ENCODE measurements at places on chromosomes 3 and 15.

- no peak for DNase-seq
These were observed 63.3 kb downstream of the ABHD5 start for GRCh38 chr3:43753741-43754715.

DNA sequence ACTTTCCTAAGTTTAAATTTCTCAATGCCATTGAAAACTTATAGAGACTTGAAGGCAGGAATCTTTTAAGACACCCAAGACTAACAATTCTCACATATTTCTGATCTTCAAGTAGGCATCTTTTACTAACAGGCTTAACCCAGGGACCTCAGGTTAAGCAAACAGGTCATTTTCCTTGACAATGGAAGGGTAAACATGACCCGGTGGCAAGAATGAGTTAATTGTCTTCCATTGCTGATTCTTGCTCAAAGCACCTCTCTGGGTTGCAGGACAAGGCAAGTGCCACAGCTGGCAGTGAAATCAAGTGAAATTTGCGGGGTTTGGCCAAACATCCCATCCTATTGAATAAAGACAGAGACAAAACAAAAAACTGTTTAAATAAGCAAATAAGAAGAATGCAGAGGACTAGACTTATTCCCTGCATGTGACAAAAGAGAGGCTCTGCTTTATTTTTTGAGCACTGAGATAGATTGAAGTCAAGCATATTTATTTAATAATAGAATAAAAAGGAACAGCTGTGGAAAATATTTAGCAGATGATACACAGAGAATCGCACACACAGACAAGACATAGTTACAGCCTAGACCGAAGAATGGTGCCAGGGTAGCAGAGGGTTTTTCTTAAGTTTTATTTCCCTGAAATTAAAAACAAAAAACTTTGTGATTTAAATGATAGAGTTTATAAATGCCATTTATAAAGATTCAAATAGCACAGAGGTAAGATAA lies 56.0 kb upstream of the MITF start:
- DNase-seq: no peak

GRCh38 chr3:187290503-187290902 lies 1.0 kb downstream of the MASP1 start:
- DNase-seq: no peak

- no peak for DNase-seq
These were observed 255.8 kb upstream of the CDIN1 start for GRCh38 chr15:36323615-36324014.

DNA sequence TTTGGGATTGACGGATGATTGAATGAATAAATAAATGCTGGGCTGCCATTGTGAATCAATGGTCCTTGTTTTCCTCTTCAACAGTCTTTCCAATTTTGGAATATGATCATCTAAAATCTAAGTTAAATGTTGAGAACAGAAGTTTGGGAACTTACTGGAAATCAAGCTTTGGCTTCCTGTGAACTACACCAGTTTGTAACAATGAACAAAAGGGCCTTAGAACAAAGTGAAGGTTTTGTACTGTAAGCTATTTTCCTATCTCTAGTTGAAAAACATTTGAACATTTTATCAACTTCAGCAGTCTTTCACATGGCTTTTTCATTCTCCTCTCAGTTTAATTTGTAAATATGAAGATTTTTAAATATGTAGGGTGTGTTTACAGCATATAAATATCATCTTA lies 66.3 kb downstream of the RUBCN start:
- no peak for DNase-seq

DNA sequence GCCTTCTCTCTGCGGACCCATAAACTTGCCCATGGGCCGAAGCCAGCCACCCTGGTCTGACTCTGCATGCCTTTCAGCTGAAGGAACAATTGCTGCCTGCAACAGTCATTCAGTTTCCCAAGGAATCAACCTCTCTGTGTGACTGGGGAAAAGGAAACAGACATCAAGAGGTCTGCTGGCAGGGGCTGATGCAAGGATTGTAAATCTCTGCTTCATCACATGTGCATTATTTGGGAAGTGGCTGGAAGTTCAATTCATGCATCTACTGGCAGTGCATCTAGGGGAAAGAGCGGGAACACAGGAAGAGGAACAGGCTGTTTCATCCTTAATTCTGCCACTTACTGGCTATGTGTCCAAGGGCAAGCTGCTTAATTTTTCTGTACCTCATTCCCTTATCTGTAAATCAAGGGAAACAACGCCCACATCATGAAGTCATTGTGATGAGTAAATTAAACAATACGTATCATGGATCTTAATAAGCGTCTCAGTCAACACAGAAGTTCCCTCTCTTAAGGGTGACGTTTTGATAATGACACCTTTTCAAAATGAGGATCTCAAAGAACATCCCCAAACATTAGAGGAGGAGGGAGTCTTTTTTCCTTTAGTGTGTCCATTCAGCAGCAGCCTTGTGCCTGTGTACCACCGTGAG lies 17.4 kb upstream of the ADPGK start:
- no peak for DNase-seq

- no peak for DNase-seq
These were observed 23.3 kb upstream of the CYP11A1 start for GRCh38 chr15:74390647-74391288.

DNA sequence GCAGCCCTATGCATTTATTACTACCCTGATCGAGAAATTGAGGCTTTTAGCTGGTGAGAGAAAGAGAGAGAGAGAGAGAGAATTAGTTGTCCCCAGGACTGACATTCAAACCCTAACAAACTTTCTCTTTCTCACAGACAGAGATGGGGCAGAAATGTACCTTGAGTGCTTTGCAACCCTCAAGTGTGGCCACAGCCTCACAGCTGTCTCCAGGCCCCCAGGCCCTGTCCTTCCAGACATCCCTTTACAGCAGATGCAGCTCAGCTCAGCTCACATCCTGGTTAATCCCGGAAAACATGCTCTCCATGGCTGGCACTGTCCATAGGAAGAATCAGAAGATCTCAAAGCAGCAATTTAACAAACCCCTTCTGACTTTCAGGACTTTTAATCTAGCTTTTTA lies 67.6 kb downstream of the DCLK3 start:
- no peak for DNase-seq

- DNase-seq: no peak
These were observed 606.9 kb upstream of the KCNMB2 start for GRCh38 chr3:177929310-177929709.

- DNase-seq: no peak
These were observed 268.9 kb downstream of the IGSF11 start for GRCh38 chr3:118765636-118766305.

DNA sequence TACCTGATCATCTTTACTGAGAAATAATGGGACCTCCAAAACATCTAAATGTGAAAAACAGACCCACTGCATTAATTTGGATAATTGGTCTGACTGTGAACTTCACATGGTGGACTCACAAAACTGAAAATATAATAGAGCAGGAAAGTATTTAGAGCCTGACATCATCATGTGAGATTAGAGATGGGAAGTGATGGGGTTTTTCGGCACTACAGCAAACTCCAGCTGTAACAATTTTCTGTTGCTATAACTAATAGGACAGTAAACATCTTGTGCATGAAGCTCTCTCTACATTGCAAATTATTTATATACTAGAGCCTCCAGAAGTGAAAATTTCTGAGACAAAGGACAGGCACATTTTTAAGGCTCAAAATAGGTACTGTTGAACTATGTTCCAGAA lies 32.2 kb downstream of the VEPH1 start:
- no peak for DNase-seq

GRCh38 chr3:190989218-190989617 lies 126.7 kb upstream of the GMNC start:
- DNase-seq: no peak

DNA sequence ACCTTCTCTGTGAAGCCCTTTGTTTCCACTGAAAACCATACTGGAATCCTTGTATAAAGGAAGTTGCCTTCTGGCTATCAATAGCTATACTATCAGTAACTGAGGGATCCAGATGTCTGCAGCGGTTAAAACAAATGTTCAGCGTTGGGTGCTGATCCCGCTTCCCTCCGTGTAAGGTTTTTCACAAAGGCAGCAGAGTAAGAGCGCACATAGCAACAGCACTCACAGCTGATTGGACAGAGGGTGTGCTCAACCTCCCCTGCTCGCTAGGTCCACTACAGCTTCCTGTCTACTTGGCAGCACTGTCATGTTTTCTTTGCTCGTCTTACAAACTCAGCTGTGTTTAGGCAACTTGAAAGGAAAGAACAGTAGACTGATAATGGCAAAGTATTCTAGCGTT lies 27.3 kb downstream of the ATOSA start:
- peak; percentile 57 for DNase-seq

GRCh38 chr3:123423031-123423430 lies 25.9 kb downstream of the ADCY5 start:
- no peak for DNase-seq

- no peak for DNase-seq
These were observed 243.6 kb downstream of the ZIC1 start for GRCh38 chr3:147652651-147653366.

GRCh38 chr3:135324301-135324700 lies 529.2 kb downstream of the EPHB1 start:
- no peak for DNase-seq

DNA sequence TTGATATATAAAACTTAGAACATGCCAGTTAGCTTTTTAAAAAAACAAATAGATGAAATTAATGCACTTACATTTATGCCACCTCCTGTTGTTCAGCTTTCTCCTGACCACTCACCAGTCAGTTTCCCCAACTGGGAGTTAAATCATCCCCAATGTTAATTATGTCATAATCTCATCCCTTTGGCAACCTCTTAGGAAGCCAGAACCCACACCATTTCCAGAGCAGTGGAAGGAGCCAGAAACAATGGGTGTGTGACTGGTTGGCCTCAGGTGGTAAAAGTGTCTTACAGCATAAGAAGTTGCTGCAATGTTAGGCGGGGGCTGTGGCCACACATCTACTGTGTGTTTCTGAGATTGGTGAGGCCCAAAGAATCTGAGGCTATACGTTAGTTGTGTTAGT lies 46.5 kb upstream of the MITF start:
- no peak for DNase-seq

GRCh38 chr3:150235799-150236198 lies 172.3 kb upstream of the TSC22D2 start:
- DNase-seq: no peak

DNA sequence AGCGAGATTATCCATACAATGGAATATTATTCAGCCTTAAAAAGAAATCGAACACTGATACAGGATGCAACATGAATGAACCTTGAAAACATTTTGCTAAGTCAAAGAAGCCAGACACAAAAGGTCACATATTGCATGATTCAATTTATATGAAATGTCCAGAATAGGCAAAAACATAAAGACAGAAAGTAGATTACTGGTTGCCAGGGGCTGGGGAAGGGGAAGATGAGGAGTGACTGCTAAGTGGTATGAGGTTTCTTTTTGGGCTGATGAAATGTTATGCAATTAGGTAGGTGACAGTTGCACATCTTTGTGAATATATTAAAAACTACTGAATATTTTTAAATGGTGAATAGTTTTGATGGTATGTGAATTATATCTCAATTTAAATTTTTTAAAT lies 38.3 kb downstream of the LRRFIP2 start:
- DNase-seq: no peak

DNA sequence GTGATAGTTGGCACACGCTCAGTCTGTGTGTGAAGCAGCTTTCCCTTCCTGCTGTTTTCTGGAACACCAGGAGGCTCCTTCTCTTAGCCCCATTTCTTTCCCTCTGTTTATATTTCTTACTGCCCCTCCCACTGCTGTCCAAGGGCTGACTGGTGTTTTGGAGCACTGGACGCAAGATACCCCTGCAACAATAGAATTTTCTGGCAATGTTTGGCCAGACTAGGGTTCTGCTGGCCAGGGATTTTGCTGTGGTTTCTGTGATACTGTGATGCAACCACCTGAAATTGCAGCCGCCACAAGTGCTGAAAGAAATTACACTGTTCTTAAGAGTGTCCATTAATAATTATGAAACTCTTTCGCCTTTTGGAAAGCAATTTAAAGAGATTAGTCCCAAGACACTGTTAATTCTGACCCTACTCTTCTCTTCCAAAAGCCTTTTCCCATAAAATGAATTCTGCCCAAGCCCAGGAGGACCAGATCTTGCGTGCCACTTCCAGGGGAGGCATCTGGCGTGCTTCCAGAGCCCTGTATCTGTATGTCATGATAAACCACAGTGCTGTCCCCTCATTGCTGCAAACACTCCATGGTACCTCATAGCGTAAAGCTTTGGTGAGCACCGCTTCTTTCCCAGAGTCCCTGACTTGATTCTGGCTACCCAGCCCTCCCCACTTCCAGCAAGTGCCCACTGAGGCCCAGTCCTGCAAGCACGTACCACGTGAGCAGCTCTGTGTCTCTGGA lies 159.4 kb upstream of the CHRM5 start:
- no peak for DNase-seq

GRCh38 chr3:119829420-119829819 lies 47.5 kb downstream of the NR1I2 start:
- no peak for DNase-seq

- DNase-seq: no peak
These were observed 237.7 kb upstream of the AZI2 start for GRCh38 chr3:28586325-28586724.

GRCh38 chr3:37262816-37263393 lies 88.5 kb upstream of the LRRFIP2 start:
- no peak for DNase-seq

DNA sequence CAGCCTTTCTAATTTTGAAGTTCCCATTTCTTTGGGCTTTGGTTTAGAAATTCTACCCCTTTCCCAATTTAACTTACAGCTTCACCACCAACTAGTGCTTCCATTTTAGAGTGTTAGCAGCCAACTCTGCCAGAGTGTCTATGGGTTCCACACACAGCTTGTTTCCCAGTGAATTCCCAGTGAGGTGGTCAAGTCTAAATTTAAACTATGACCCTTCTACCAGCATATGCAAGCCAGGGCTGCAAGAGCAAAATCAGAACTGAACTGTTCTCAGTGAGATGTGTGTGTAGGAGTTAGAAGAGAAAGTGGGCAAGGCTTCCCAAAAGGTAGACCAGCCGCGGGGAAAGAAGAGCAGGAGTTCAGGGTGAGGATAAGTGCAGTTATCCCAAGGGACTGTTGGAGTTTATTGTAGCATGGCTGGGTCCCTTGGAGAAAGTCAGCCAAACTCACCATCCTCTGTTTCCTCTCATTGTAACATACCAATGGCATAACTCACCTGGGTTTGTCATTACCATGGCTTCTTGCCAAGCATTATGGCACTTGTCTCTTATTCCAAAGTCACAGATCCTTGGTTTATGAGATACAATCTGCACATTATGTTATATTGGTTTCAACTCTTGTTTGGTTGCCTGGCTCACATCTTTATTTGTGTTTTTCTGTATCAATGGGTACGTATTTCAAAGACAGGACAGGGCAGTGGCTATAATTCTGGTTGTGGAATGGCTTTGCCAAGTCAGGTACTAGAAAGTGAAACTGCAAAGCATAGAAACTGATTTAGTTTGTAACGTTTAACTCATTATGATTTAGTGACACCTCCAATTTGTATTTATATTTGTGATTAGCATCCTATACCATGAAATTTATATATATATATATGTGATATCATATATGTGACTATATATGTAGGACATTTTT lies 130.2 kb upstream of the UMPS start:
- no peak for DNase-seq

GRCh38 chr3:115381573-115381912 lies 234.5 kb upstream of the ZBTB20 start:
- peak; percentile 72 for DNase-seq
